ENCODE measurements at places on chromosomes 3 and 15.

GRCh38 chr15:83458381-83458780 is 11.2 kb downstream of the SH3GL3 start:
- DNase-seq: no peak

DNA sequence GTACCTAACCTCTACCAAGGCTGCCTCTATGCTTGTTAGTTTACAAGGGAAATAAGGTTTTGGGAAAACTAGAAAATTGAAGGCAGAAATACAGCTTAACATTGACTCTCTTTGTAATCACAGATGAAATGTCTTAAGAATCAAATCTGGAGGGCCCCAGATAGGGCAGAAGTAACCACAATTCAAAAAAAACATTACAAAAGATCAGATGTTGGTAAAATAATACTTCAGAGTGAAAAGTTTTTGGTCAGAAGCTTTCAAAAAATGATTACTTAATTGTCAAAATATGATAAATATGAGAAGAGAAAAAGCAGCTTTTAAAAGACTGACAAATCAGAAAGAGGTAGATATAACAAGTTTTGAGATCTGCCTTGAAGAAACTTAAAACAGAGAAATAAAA is 425.1 kb upstream of the NECTIN3 start:
- no peak for DNase-seq

DNA sequence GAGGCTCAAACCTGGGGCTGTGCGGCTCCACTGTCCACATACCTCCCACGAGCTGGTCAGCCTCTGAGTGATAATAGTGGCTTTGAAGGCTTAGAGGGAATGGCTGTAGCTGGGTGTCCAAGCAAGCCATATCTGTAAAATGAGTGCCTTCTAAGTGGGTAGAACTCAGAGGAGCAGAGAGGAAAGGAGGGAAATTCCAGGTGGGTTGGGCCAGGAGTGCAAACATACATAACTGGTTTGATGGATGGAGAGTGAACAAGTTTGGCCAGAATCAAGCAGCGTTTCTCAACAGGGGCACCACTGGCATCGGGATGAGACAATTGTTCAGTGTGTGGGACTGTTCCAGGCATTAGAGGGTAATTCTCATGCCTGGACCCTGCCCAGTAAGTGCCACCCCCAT is 91.1 kb downstream of the ASB7 start:
- no peak for DNase-seq

- DNase-seq: no peak
Observed at GRCh38 chr3:156637480-156638022, 36.8 kb upstream of the TIPARP start.

DNA sequence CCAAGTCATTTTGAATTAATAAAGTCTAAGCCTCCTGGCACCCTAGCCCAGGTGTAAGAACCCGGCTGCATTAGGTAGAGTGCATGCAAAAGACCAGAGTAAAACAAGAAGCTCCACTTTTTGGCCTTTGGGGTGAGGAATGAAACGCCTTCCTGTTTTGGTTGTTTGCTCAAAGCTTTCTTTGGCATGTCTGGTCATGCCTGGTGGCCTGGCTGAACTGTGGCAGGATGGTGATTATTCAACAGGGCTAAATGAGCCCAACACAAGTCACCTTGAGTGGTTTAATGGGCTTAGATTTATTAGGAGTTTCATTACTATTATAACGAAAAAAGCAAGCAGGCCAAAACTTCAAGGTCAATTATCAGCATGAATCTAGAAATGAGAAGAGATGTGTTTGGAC is 40.9 kb upstream of the LDHAL6B start:
- DNase-seq: no peak

- DNase-seq: no peak
Observed at GRCh38 chr15:49848807-49849206, 228.0 kb downstream of the DTWD1 start.

GRCh38 chr15:92343924-92344643 is 49.6 kb upstream of the ST8SIA2 start:
- DNase-seq: no peak

DNA sequence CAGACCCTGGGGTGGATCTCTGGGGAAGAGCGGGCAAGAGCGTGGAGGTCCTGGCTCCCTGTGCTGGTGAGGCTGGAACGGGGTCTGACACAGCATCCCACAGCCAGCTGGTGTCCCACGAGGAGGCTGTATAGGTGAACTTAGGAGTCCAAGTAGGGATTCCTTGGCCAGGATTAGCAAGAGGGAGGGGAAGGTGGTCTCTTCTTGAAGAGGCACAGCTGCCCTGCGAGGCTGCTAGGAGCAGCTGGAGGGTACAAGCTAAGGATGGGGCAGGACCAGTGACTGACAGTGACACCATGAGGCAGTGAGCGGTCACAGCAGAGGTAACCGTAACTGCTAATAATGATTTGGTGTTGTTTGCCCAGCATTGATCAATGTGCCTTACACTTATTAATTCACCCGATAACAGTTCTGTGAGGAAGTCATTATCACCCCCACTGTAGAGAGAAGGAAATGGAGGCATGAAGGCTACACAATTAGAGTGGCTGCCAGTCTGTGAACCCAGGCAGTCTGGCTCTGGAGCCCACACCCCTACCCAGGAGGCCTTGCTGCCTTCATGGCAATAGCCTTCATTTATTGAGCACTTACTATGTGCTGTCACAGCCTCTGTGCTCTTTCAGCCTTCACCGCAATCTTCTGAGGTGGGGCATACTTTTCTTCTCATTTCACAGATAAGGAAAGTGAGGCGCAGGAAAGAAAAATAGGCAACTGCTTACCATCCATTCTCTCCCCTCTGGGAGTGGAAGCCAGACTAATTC is 59.4 kb downstream of the TMEM44 start:
- DNase-seq: no peak

DNA sequence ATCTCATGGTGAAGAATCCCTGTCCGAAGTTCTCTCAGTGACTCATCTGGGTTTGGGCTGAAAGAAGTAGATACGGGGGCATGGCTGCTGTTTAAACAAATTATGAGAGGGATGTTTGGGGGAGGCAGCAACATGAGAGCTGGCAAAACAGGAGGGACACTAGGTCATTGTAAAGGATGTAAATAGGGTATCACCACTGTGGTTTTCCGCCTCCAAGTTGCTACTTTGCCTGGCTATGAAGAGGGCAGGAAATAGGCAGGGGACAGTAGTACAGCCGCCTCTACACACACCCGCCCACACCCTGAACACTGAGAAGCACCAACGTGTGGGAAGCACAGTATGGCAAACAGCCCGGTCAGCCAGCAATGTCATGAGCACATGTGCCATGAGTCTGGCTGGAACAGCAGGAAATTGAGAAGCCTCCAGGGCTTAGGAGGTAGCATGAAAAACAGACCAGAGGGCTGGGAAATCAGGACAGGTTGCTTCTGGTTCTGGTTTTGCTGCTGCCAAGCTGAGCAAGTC is 17.1 kb downstream of the HEXA start:
- DNase-seq: no peak

- DNase-seq: no peak
Observed at GRCh38 chr3:3739330-3740060, 59.7 kb upstream of the LRRN1 start.

DNA sequence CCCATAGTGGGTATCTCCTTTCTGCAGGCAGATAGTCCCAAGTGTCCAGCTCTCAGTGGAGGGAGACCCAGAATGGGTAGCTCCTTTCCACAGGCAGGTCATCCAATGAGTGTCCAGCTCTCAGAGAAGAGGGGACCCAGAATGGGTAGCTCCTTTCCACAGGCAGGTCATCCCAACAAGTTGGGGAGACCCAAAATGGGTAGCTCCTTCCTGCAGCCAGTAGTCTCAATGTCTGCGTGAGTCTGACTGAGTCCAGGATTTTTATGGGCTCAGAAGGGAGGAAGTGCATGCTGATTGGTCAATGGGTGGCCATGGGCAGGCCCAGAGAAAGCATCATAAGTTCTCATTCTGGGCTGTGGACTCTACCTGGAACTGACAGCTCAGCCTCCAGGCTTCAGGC is 150.7 kb upstream of the P2RY1 start:
- no peak for DNase-seq

DNA sequence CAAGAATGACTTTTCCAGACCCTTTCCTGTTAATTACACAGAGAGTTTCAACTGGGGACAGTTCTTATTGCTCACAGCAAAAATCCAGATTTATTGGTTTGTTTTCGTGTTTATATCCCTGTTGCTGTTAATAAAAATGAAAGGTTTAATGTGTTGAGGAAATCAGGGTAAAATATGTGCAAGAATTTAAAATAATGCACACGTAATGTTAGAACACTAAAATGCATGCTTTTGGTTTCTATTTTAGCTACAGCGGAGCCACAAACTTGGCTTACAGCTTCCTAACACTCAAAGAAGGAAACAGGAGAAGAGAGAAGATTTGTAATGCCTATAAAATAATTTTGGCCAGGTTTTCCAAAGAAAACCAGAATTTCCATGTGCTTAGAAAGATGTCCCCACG is 62.7 kb downstream of the CASR start:
- DNase-seq: no peak

GRCh38 chr3:9339761-9340471 is 22.9 kb upstream of the THUMPD3 start:
- no peak for DNase-seq

GRCh38 chr3:106086636-106087035 is 217.8 kb upstream of the CBLB start:
- DNase-seq: no peak

DNA sequence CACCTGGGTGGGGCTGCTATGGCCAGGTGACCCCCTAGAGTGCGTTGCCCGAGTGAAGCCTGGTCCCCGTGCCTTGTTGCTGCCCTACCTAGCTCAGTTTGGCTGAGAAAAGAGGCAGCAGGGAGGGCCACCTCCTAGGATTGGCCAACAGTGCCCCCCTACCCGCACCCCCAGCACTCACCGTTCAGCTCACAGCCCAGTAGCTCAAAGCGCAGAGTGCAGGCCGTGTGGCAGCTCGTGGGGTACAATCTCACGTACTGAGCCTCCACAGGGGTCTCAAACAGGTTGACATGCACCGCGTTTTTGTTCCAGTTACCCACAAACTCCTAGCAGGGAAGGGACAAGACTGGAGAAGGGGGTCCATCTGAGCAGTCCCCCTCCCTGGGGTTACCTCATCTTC is 7.6 kb downstream of the MFGE8 start:
- DNase-seq: no peak

- no peak for DNase-seq
Observed at GRCh38 chr3:121918779-121919483, 24.7 kb downstream of the SLC15A2 start.

GRCh38 chr3:181693280-181693679 is 18.4 kb upstream of the SOX2 start:
- DNase-seq: no peak

- no peak for DNase-seq
Observed at GRCh38 chr3:109545746-109546145, 208.4 kb upstream of the DPPA4 start.

GRCh38 chr15:26971271-26972018 is 464 bp downstream of the GABRG3 start:
- no peak for DNase-seq

DNA sequence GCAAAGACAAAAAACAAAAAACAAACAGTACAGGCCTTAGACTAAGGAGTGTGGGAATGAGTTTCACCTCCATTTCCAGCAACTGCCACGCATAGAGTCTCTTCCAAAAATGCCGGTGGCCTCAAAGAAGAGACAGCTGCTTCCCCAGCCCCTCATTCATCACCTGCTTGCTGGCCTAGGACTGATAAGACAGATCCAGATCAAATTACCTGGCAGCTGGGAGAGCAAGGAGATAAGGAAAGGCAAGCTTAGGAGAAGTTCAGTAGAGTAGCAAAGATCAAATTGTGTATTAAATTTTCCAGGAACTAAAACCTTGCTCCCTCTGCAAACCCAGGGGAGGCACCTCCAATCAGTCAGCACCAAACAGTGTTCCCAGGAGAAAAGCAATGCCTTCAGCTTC is 325.8 kb upstream of the CTNNB1 start:
- no peak for DNase-seq

DNA sequence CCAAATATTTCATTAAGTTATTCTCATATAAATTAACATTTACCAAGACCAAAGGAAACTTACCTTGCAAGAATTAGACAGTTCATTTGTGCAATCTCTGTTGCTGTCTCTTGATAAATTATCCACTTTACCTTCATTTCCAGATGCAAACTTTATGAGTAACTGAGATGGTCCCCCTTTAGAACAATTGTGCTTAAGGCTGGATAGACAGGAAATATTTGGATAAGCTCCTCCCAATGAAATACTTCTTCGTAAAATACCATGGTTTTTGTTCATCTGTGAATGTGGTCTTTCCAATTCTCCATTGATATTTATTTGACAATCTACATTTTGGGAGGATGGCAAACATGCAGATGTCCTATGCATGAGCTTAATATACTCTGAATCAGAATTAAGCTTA is 78.2 kb downstream of the NEDD4 start:
- DNase-seq: no peak

DNA sequence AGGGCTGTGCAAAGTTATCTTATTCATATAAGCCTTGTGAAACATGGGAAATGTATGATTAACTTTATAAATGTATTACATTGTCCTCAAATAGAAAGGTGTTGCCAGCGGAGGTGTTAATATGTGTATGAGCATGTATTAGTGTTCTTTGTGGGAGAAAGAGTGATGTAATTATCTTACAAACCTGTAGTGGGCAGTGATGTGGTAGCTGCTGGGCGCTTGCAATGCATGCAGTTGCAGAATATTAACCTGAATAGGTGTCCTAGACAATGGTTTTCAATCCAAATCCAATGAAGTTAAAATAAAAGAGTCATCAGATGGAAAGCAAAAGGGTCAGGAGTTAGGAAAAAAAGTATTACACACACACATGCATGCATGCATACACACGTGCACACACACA is 881.3 kb upstream of the CADM2 start:
- no peak for DNase-seq

- DNase-seq: no peak
Observed at GRCh38 chr15:66038387-66039116, 169.3 kb downstream of the RAB11A start.

- DNase-seq: no peak
Observed at GRCh38 chr3:102030661-102031060, 181.3 kb downstream of the NFKBIZ start.

DNA sequence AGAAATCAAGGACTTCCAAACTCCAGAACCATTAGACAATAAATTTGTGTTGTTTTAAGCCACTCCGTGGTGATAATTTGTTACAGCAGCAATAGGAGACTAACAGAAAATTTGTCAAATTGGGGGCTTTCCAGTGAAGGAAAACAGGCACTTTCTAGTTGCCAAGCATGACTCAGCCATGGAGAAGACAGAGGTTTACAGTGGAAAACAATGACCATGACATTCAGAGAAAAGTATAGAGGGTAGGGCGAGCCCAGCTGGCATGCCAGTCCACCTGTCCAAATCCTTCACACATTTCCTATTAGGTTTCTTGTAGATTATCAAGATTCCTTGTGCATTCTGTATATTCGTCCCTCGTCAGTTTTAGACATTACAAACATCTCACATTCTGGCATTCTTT is 24.9 kb downstream of the SLCO2A1 start:
- no peak for DNase-seq

DNA sequence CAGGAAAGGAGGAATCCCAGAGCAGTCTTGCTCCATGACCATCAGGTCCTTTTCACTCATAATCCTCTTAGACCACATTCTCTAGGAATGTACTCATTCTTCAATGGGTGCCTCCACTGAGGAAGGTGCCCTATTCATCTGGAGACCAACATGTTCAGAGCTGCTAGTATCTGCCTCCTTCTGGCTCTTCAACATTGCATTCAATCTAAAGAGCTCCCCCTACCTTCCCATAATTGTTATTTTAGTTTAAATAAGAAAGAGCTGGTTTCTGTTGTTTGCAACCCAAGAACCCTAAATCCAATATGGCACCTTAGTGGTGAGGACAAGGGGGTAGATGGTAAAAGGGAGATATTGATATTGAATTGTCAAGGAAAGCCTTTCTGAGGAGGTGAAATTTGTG is 67.6 kb downstream of the SCN11A start:
- no peak for DNase-seq
